Stimulated activated memory B cell treated with anti-CD40 and anti-IgM and Interleukin-4, amounts not matched to agents 10 μg/mL and 1 μg/mL and 100 μg/mL, for 72 hours (primary cell): ENCODE measurements at places on chromosomes 4 and X.

- ATAC-seq, result no peak
Observed at GRCh38 chr4:169044714-169045447, 34.8 kb upstream of the CBR4 start.

DNA sequence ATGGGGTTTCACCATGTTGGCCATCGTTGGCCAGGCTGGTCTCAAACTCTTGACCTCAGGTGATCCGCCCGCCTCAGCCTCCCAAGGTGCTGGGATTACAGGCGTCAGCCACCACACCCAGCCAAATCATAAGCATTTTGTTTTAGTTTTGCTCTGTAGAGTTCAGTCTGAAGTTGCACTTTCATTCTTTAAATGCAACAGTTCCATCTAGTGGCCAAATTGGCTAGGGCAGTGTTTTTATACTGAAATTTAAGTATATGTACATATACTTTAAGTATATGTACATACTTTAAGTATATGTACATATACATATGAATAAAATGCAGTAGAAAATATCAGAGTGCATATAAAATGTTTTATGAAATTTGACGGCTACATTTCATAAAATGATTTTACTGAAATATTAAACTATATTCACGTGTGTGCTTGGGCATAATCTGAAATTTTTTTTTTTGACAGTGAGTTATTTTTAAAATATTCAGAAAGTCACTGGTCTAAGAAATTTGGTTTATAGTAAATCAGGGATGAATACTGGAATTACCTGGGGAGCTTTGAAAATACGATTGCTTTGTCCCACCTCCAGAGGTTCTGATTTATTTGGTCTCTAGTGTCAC is 145.5 kb downstream of the NWD2 start:
- no peak for ATAC-seq

GRCh38 chr4:43394976-43395375 is 502.5 kb downstream of the GRXCR1 start:
- no peak for ATAC-seq

- ATAC-seq, result no peak
Observed at GRCh38 chr4:120824946-120825345, 97.6 kb downstream of the PRDM5 start.

- peak; percentile 68 for ATAC-seq
Observed at GRCh38 chrX:63761639-63762038, 23.4 kb downstream of the ARHGEF9 start.

GRCh38 chr4:163534056-163534455 is 39.6 kb downstream of the TMA16 start:
- ATAC-seq, result no peak

DNA sequence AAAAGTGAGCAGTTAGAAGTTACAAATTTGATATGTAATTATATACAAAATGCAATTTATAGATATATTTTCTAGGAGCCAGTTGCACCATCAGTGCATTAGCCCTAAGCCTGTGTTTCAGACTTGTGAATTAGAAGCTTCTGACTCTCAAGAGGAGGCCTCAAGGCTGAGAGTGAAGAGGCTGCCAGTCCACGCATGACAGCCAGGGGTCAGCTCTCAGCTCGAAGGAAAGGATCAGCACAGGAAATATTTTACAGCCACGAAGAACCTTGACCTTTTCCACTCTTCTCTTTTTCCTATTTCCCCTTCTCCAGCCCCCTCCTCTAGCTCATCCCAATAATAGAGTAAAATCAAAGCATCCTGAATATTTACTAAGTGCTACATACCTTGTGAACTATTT is 642.4 kb downstream of the TRIML1 start:
- ATAC-seq, result no peak

GRCh38 chr4:6873792-6874461 is 35.7 kb upstream of the TBC1D14 start:
- ATAC-seq, result peak; percentile 78

DNA sequence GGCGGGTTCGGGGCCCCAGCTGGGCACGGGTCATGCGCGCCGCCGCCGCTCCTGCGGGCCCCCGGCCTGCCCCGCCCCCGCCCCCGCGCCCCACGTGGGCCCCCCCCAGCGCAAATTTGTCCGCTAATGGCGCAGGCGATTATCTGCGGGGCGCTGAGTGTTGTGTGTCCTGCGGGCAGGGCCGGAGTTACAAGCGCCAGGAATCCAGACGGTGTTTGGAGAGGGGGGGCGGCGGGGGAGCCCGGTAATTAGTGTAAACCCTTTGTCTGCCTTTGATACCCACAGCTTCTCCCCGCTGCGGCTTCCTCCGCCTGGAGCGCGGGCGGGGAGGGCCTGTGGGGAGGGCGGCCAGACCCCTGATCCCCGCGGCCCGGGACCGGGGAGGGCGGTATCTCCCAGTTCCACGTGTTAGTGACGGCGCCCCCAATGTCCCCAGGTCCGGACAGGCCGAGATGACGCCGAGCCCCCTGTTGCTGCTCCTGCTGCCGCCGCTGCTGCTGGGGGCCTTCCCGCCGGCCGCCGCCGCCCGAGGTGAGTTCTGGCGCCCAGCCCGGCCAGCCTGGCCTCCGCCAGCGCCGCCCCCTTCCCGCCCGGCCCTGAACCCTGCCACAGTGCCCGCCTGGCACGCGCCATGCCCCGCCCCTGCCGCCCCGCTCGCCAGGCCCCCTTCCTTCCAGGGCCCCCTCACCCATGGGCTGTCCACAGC is 761 bp downstream of the FGFRL1 start:
- no peak for ATAC-seq

DNA sequence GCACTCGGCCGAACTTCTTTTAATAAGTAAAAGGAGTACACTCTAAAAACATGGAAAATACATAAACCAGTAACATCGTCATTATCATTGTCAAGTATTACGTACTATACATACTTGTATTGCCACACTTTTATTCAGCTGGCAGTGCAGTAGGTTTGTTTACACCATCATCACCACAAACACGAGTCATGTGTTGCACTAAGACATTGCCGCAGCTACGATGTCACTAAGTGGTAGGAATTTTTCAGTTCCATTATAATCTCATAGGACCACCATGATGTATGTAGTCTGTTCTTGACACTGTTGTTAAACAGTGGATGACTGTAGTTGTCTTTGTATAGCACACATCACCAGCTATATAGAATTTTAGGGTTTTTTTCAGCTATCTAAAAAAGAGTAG is 48.0 kb upstream of the TMEM131L start:
- no peak for ATAC-seq

DNA sequence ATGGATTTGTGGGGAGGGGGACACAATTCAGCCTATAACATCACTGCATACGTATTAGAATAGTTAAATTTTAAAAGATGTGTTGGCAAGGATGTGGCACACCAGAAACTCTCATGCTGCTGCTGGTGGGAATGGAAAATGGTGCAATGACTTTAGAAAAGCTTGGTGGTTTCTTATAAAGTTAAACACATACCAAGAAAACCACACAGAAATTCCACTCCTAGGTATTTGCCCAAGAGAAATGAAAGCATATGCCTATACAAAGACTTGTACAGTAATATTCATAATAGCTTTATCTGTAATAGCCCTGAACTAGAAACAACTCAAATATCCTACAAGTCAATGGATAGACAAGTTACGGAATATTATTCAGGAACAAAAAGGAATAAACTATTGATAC is 71.3 kb upstream of the PDHA1 start:
- no peak for ATAC-seq

DNA sequence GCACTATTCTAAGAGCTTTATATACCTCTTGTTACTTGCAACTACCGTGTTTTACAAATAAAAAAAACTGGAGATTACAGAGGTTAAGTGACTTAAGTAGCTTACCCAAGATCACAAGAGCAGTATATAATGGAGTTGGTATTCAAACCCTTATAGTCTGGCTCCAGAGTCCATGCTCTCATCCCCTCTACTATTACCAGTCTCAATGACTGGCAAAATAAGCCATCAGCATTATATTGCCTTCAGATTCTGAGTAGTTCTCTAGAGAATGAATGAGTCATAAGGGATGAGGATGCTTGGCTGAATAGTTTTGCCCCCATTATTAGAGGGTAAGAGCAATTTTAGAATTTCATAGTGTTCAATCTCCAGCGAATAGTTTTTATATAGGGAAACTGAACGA is 170.1 kb upstream of the ATOH1 start:
- no peak for ATAC-seq

DNA sequence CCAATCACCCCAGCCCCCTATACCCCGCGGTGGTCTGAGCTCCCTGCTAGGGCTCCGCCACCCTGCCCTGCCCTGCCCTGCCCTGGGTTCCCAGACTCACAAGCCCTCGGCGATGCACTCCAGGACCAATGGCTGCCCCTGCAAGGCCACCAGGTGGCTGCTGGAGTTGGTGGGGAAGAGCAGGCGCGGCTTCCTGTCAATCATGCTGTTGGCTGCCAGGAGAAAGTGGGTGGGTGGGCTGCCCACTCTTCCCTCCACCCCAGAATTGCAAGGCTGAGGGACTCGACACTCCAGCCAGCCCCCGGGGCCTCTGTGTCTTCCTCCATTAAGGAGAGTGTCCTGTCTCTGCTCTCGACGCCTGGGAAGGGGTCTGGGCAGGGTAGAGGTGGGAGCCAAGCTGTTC is 15.7 kb downstream of the L1CAM start:
- ATAC-seq, result no peak

GRCh38 chr4:142883040-142883832 is 37.1 kb upstream of the INPP4B start:
- no peak for ATAC-seq

DNA sequence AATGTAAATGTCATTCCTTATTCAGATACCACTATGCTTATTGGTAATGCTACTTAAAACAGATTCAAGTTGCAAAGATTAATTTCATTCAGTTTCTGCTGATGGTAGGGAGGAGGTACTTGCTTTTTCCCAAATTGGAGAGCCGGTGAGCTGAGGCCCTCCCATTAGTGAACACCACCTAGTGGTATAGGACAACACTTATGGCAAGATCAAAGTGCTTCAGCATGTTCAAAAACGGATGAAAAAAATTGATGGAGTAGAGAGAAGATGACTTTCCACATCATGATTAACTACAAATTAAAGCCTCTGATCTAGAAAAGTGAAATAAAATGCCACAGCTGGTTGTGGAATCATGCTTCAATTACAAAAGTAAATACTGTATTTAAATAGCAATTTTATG is 112.9 kb downstream of the MBNL3 start:
- ATAC-seq, result no peak
